Stimulated activated CD4-positive, alpha-beta T cell treated with anti-CD3 and anti-CD28 coated beads, Interleukin-1b, Interleukin-23, amount 100 ng/mL, for 1 hour (primary cell): ENCODE measurements at places on chromosomes 7 and 10.

- no peak for DNase-seq
These were observed at the start of gene IGF2BP3 for GRCh38 chr7:23470330-23471105. Gene IGF2BP3, minus strand, starts transcription at chr7:23470491. Its CDS starts 381 bp downstream, at chr7:23470110.

DNA sequence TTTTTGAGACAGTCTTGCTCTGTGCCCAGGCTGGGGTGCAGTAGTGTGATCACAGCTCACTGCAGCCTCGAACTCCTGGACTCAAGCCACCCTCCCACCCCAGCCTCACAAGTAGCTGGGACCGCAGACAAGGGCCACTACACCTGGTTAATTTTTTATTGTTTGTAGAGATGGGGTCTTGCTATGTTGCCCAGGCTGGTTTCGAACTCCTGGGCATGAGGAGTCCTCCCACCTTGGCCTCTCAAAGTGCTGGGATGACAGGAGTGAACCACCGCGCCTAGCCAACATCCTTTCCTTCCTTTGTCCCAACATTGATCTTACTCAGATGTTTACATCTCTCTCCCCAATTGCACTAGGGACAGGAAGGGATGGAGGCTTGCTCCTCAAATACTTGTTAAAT lies 3.3 kb downstream of the GTF2IRD1 start:
- no peak for DNase-seq

GRCh38 chr10:70093335-70093944 lies 39.2 kb downstream of the AIFM2 start:
- DNase-seq, result no peak

DNA sequence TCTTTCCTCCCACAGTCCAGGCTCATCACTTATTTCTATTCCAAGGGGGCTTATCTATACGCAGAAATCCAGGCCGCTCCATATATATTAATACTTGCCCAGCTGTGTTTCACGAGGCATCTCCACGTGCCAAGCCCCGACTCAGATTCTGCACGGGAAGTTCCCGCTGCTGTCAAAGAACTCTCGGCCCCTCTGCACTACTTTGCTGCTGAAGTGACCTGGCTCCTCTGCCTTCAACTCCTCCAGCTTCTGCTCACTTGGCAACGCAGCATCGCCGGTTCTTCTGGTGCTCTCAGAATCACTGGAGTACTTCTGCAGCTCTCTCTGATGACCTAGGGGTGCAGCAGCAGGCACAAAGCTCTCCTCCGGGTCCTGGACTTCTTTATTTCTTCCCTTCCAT lies 9.7 kb upstream of the CHST12 start:
- no peak for DNase-seq

- no peak for DNase-seq
These were observed 172.8 kb downstream of the TRIL start for GRCh38 chr7:28785041-28785995.

- DNase-seq, result no peak
These were observed 53.9 kb downstream of the CPXM2 start for GRCh38 chr10:123837756-123838155.

- DNase-seq, result no peak
These were observed 427.1 kb downstream of the TNS3 start for GRCh38 chr7:47154791-47155190.

GRCh38 chr7:130985361-130985760 lies 251.4 kb upstream of the KLF14 start:
- DNase-seq, result no peak

- no peak for DNase-seq
These were observed 1212.4 kb upstream of the PHF14 start for GRCh38 chr7:9761224-9761623.

GRCh38 chr10:28793482-28793881 lies 116.2 kb downstream of the BAMBI start:
- DNase-seq, result no peak

- no peak for DNase-seq
These were observed 16.4 kb downstream of the ZNF487 start for GRCh38 chr10:43453266-43453831.

DNA sequence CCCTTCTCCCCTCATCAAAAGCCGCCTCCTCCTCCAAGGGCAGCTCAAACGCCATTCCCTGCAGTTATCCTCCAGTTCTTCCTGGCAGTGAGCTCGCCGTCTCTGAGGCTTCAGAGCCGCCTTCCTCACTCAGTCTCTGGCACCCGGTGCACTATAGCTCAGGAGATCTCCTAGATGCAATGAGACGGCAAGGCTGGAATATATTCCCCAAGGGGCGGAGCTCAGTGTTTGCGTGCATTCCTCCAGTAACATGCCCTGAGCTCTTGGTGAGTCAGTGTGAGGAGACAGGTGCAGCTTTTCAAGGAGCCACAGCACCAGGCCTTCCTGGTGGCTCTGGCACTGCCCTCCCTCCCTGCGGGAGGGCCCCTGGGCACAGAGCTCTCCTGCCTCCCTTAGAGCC lies 512.6 kb upstream of the FOXK1 start:
- no peak for DNase-seq

DNA sequence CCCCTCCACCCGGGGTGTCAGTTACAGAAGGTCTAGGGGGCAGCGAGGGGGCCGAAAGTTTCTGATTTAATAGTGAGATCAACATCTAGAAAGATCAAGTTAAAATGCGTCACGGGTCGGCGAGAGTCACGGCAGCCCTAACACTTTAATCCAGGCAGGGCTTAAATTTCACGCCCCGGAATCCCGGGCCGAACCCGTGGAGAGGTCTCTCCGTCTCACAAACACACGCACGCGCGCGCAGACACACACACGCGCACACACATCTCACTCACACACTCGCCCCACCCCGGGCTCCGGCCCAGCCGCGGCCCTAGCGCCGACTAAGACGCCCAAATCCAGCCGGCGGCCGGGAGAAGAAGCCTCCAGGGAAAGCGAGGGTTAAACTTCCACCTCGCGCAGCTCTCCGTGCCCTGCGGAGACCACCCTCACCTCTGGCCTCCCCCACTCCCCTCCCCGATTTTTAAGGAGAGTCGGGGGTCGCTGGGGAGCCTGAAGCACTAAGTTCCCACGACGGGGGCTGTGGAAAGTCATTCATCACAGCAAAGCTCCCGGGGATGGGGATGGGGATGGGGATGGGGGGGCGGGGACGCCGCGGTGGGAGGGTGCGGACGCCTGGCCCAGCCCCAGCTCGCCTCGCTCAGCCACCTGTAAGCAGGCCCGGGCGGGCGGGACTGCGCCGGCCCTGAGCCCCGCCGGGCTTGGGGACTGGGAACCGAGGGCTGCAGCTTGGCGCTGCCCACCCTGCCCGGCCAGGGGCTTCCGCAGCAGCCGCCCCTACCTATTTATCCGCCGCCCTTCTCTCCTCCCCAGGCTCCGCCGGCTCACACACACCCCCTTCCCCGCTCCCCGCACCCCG lies 1.6 kb downstream of the PDGFA start:
- no peak for DNase-seq

DNA sequence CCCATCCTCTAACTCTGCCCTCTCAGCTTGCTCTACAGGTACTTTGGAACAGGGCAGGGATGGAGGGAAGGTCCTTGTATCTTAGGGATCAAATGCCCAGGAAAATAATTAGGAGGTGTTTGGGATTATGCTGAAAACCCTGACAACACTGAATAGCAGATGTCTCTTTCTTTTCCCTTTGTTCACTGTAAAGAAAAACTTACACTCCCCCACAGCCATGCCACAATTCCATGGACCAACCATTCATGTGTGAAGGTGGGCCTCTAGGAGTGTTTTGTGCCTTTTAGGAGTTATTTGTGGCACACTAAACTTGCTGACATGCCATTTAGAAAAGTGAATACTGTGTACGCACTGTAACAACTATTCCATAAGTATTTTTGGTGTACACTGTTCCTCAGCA lies 108.1 kb downstream of the SNX10 start:
- no peak for DNase-seq

DNA sequence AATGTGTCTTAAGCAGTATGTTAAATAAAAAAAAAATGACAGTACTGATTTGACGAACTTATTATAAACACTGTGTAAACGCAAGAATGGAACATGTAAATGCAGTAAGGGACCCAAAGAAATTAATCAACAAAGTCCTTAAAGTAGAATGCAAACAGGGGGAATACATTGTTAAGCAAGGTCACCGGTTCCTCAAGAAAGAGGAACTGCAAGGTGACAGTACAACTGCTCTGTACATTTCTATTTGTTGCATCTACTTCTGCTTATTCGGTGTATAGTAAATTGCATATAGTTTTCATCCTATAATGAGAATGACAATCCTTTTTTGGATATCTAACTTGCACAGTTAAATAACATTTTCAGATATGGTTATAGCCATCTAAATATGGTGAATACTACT lies 387.0 kb upstream of the SEMA3D start:
- DNase-seq, result no peak

DNA sequence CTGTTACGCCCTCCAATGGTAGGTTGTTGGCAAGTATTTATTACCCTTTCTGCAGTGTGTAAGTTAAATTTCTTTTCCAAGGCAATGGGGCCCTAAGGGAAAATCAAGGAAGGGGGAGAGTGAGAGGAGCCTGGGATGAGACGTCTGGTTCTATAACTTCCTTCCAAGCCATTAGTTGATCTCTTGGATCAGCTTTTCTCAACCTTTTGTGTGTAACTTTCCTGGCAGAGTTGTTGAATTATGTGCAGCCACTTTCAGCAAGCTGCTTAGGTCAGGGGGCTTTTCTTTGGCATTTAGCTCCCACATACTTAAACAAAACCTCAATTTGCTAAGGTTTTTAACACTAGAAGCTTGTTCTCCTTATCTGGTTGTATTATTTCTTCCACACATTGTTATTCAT lies 127.1 kb downstream of the NXPH1 start:
- no peak for DNase-seq

DNA sequence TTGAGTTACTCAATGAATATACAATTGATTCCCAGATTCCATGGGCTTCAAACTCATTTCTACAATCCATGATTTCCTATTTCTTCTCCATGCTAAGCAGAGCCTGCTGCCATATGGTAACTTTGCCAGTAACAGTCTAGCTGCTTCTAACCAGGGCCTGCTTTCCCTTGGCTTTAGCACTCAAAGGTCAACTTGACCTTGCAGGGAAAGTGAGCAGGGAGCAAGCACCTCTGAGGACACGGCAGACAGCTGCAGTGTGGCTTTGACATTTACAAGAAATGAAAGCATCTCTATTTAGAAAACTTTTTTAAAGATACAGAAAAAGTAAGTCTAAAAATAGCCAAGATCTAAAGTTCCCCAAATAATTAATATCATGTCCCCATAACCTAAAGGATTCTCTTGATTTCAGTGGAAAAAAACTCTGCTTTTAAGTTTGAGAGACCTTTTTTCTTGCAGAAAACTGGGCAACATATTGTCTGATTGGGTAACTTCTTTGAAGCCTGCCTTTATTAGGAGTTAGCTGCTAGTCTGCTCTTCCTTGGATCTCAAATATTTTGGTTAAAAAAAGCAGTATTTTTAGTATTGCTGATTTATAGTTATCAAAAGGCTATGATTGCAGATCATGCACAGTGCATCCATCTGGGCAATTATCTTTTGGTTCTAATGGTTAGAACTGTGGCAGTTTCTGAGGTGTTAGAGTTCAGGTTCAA lies 257.9 kb downstream of the AHR start:
- DNase-seq, result no peak

- DNase-seq, result no peak
These were observed 1.4 kb upstream of the PODXL start for GRCh38 chr7:131557652-131558385.

- no peak for DNase-seq
These were observed 308.6 kb upstream of the FZD8 start for GRCh38 chr10:35950701-35951100.

GRCh38 chr7:103148131-103148993 lies 537 bp downstream of the NAPEPLD start:
- DNase-seq, result no peak

DNA sequence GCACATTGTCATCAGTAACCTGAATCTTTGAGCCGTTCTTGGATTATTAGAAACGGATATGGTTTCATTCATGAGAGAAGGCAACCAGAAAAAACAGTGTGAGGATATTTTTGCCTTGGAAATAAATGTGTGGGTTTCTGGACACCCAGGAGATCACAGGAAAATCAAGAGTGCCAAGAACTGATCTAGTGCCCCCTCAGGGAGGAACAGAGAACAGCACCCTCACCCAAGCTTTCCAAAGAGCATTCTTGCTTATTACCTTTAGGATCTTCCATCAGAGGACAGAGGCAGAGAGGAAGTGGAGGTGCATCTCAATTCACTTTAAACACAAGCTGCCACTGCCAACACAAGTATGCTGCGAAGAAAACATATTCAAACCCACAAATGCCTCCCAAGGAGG lies 851.5 kb upstream of the COBL start:
- DNase-seq, result no peak

- DNase-seq, result no peak
These were observed 12.1 kb downstream of the PNLIPRP1 start for GRCh38 chr10:116602648-116603400.

DNA sequence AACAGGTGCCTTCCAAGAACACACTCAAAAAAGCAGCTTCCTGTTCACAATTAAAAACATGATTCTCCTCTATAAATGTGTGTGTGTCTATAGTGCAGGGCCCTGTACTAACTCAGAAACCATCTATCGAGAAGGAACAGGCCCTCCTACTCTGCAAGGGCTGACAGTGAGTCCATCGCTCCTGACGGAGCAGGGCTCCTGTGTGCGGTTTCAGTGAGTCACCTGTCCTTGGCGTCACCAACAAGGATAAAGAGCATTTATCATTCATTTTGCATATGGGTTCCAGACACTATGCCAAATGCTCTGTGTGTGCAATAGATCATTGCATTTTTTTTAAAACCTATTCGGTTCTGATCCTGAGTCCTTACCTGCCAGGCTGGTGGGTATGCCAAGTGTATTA lies 63.7 kb downstream of the TACC2 start:
- DNase-seq, result no peak

DNA sequence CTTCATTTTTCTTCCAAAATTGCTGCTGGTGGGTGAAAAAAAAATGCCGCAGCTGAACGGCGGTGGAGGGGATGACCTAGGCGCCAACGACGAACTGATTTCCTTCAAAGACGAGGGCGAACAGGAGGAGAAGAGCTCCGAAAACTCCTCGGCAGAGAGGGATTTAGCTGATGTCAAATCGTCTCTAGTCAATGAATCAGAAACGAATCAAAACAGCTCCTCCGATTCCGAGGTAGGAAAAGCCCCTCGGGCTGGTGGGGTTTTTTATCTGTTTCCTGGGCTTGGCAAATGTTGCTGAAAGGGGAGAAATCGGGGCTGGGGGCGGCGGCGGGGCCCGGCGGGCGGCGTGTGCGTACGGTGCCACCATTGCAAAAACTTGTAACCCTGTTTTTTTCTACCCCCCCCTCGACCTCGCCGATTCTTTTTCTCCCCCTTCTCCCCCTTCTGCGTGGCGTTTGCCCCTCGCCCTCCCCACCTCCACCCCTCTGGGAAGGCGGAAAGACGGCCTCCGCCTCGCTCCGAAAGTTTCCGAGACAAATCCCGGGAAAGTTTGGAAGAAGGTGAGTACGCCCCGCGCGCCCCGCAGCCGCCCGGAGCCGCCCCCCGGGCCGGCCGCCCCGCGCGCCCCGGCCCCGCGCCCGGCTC lies 789 bp downstream of the TCF7L2 start:
- DNase-seq, result no peak

- no peak for DNase-seq
These were observed 26.5 kb upstream of the GPR141 start for GRCh38 chr7:37656913-37657530.

- DNase-seq, result no peak
These were observed 60.3 kb downstream of the PRKAR2B start for GRCh38 chr7:107104801-107105200.

- no peak for DNase-seq
These were observed 3.9 kb upstream of the FAM13C start for GRCh38 chr10:59366290-59366689.

GRCh38 chr7:153948060-153948459 lies 104.1 kb upstream of the DPP6 start:
- DNase-seq, result no peak
